Stimulated activated CD8-positive, alpha-beta memory T cell treated with anti-CD3 and anti-CD28 coated beads, Interleukin-4, amount 100 ng/mL, for 1 hour (primary cell): ENCODE measurements at places on chromosomes 3 and 15.
A peak's percentile ranks its signal among the peaks of the same experiment; 100 is the strongest.

GRCh38 chr15:70625438-70625837 is 137.9 kb downstream of the UACA start:
- DNase-seq: no peak

DNA sequence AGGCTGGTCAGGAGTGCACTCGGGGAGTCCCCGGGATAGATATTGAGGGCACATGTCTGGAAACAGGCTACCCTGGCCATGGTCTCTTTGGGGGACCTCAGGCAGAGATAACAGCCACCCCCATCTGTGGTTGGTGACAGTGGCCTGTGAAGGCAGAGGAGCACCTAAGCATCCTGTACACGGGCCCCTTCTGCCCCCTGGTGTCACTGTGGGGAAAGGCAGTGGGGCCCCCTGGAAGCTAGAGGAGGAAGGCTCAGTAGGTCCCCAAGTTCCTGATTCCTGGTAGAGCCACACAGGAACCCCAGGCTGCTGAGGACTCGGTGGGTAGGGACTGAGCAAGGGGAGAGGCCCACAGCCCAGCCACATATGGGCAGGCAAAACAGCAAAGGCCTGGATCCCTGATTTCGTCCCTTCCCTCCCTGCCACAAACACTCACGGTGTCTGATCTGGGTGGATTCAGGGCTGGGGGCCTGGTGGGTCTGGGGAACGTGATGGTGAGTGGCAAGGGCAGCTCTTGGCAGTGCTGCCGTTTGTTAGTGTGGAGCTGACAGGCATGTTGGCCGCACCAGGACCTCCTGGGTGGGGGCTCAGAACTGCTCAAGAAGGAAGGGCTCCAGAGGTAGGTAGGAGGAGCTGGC is 14.1 kb upstream of the CXCR6 start:
- peak; percentile 38 for DNase-seq

- DNase-seq: no peak
These were observed 549 bp upstream of the SOX14 start for GRCh38 chr3:137763594-137763938.

- DNase-seq: peak; percentile 31
These were observed 45.0 kb downstream of the TNK2 start for GRCh38 chr3:195863121-195864061.

DNA sequence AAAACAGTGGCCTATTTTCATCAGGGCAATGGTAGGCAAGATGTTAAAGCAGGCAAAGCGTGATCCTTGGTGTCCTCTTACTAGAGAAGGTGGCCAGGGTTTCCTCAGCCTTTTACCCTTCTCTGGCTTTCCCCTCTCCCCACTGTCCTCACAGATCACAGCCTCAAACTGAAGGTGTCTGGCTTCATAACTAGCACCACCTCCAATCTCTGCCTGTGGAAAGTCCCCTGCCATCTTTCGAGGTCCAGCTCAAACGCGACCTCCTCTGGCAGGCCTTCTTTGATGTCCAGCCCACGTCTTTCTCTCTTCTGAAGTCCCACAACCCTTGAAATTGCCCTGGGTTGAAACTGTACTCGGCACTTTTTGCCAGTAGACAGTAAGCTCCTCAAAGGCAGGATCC is 35.9 kb downstream of the CYP19A1 start:
- no peak for DNase-seq
